ENCODE measurements at places on chromosomes 2 and 18.

DNA sequence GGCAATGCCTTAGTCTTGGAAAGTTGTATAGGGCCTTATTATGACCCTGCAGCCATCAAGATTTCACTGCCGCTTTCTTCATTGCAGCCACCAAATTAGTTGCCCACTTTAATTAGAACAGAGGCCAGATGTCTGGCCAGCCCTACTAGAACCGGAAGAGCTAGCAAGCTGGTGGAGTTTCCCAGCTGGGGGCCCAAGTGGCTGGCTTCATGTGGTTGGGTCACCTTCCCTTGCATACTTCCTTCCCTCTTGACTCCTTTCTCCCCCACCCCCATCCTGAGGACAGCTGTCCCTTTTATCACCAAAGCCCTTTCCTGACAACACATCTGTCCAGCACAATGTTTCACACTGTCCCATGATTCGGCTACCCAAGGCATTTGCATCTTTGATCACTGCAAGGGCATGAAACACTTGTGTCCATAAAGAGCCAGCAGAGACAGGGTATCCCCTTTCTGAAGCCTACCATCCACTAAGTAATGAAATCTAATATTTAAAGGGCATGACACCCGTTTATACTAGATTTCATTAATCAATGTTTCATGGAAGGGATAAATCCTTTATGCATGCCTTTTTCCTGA is 187.2 kb downstream of the BCL11A start:
- no peak for DNase-seq

DNA sequence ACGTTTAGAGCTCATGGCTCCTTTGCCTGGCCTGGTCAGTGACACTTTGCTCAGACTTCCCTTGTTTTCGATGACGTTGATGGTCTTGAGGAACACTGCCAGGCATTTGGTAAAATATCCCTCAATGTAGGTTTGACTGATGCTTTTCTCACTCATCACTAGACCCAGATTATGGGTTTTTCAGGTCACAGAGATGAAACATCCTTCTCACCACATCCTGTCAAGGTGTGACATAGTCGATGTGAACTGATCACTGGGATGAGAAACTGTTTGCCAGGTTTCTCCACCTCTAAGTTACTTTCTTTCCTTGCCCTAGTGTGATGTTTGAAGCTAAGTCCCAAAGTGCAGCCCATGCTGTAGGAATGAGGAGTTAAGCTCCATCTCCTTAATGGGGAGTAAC is 81.5 kb downstream of the AFF3 start:
- no peak for DNase-seq

DNA sequence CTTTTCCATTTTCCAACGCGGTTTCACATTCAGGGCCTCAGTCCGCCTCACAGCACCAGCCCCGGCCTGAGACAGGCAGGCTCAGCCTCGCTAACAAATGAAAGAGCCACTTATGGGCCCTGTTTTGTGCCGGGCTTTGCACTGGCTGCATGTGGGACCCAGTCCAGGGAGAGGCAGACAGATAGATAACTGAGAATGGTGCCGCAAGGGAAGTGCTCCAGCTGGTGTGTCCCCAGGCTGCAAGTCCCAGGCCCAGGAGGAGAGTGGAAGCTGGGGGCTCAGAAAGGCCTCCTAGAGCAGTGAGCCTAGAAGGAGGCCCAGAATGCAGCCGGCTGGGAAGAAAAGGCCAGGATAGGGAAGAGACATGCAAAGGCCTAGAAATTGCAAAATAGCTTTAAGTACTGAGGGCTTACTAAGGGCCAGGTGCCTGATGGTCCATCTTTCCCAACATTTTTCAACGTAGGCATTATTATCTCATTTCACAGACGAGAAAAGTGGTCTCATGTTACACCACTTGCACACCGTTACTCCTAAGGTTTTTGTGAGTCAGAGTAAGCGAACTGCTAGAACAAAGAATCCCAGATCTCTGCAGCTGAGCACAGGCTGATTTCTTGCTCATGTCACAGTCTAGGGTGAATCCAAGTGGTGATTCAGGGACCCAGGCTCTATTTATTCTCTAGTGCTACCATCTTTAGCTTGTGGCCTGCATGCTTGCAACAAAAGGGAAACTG is 26.0 kb downstream of the ADRA2B start:
- no peak for DNase-seq

GRCh38 chr2:100416935-100417710 is at the start of gene CHST10:
CHST10 (minus strand) TSS chr2:100417668; CDS start chr2:100406675, 10,993 bp downstream.
- peak; percentile 43 for DNase-seq

- no peak for DNase-seq
Observed at GRCh38 chr2:368386-368785, 80.5 kb upstream of the ALKAL2 start.

DNA sequence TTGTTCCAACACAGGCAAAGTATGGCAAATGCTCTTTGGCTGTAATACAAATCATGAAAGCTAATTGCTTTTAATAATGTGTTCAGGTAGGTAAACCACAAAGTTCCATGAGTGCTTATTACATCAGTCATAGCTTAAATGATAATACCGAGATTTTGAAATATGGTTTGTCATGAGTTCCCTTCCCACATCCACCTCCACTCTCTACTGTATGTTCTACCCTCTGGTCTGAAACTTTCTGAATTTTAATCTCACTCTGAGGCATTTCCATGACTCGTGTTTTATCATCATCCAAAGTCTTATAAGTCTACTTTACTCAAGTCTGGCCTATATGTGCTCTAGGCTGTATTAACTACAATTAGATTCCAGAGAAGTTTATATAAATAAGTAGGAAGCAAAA is 354.8 kb downstream of the AKAIN1 start:
- DNase-seq = no peak

GRCh38 chr18:48983793-48984437 is 33.1 kb upstream of the SMAD7 start:
- DNase-seq = no peak
